Right lobe of liver (tissue), 6 donors: ENCODE measurements at places on chromosomes 6 and 20. TPM values are rescaled to one million over a fixed set of nuclear protein-coding genes. Genes with fewer than 3 reads are reported as not detected.
A peak's percentile ranks its signal among the peaks of the same experiment; 100 is the strongest.

- DNase-seq, result peak; percentile 28
- no peaks in the 10 kb centered on the region for H3K27me3 ChIP-seq
- H3K36me3 ChIP-seq, result no peaks in the 10 kb centered on the region
- H3K4me1 ChIP-seq, result no peaks in the 10 kb centered on the region
These were observed 1.4 kb downstream of the BMP6 start for GRCh38 chr6:7727086-7727945.

DNA sequence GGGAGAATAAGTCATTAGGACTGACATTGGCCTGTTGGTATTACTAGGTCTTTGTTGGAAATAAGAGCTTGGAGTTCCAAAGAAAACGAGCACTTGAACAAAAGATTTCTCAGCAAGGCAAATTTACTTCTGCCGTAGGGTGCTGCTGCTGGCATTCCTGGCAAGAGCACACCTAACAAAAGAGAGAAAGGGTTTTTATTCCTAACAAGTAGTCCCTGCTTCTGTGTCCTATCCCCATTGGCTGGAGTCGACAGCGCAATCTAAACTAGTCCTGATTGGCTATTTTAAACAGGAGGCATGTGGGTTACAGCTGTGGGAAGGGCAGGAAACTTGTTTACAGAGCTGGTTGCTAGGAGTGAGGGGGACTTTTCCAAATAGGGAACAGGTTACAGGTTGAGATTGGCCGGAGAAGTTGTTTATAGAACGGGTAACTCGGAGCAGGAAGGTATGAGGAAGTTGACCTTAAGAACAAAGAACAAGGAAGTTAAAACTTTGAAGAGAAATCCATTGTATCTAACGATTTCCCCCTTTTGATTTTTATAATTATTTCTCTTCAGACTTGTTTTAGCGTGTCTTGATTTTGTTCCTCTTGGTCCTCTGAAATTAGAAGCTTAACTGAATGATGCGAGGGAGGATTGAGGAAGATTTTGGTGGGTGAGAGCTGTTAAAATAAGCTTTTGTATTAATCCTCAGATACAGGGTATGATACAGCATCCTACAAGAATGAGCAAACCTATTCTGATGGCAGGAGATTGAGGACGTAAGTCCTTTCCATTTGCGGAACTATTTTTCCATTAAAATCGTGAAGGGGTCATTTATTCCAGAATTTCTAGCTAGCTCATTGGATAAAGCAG, 3.4 kb upstream of the ZNFX1 start:
- peaks cover 13% of the 10 kb centered on the region for H3K36me3 ChIP-seq
- H3K4me3 ChIP-seq, result no peak overlapping the region
- H3K27ac ChIP-seq, result no peak overlapping the region
- H3K4me1 ChIP-seq, result no peaks in the 10 kb centered on the region

DNA sequence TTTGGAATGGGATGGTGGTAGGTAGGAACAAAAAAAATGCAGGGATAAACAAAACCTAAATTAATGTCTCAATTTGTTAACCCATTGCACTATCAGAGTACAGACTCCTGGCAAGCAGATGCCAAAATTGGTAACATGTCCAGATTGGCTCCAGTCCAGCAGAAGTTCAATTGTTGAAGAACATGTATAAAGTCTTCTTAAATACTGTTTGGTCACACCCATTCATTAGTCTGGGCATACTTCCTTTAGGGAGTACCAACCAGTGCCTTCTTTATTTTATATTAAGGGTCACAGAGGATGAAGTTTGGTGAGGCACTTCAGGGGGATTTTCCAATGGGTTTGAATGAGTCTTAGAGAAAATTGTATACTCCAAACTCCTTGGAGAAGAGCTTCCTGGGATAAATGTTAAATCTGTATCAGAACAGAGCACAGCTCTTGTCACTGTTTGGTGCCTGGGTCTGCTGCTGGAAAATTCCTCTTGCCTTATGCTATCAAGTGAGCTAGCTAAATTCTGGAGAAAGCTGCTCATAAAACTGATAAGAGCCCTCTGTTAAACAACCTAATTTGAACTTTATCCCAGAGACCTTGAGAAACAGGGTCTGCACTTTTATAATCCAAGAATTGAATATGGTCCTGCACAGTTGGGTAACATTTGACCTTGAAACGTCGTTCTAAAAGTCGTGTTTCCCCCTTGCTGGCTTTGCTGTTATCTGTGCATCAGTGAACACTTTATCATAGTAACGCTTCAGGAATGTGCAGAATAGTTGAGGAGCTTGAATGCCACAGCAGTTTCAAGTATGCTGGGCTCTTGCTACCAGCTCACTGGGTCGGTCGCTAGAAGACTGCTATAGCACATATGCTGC, 334.1 kb upstream of the CITED2 start:
- H3K27ac ChIP-seq, result no peak overlapping the region
- no peaks in the 10 kb centered on the region for H3K36me3 ChIP-seq
- DNase-seq, result no peak
- H3K4me3 ChIP-seq, result no peak overlapping the region
- H3K4me1 ChIP-seq, result no peaks in the 10 kb centered on the region
- no peaks in the 10 kb centered on the region for H3K27me3 ChIP-seq

Gene ARHGAP40
- not detected for total RNA-seq

- no peaks in the 10 kb centered on the region for H3K27me3 ChIP-seq
- H3K4me1 ChIP-seq, result no peaks in the 10 kb centered on the region
- H3K36me3 ChIP-seq, result no peaks in the 10 kb centered on the region
- no peak overlapping the region for H3K27ac ChIP-seq
- no peak overlapping the region for H3K4me3 ChIP-seq
- DNase-seq, result no peak
These were observed 632.2 kb downstream of the COL12A1 start for GRCh38 chr6:74573613-74574012.

Gene RIPOR2
- total RNA-seq, result 3.2 TPM

Gene TULP1
- total RNA-seq, result not detected

GRCh38 chr6:17816921-17817611, 110.3 kb upstream of the NUP153 start:
- H3K4me1 ChIP-seq, result no peaks in the 10 kb centered on the region
- H3K4me3 ChIP-seq, result no peak overlapping the region
- H3K27ac ChIP-seq, result no peak overlapping the region

Gene CGA
- total RNA-seq, result not detected
